ENCODE measurements at places on chromosomes 7 and 10.

DNA sequence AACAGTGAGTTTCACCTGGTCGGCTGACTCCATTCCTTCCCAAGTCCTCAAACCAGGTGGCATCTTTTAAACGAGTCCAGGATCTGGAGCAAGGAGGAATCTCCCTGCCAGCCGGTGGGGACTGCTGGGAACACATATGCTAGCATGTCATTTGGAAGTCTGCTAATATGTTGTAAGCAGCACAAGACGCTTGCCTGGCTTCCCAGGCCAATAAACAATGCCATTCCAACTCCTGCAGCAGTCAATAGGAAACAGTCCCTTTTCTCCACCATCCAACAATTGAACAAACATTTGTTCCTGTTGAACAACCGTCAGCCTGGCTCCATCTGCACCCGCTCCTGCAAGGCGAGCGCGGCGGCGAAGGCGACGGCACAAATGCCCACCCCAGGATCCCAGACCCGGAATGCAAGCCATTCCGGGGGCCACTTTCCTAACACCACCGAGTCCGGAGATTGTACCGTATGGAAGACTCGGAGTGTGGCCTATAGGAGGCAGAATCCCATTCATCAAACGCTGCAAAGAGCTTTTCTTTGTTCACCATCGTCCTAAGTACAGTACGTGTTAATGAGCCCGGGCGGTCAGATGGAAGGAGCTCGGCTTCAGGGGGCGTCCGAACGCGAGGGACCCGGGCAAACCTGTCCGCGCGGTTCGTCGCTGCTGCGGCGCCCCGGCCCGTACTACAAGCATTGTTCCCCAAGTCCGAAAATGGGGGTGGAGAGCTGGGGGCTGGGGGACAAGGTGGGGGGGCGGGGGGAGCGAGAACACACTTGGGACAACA is 1.6 kb downstream of the FAM53B start:
- DNase-seq, result peak; percentile 65

DNA sequence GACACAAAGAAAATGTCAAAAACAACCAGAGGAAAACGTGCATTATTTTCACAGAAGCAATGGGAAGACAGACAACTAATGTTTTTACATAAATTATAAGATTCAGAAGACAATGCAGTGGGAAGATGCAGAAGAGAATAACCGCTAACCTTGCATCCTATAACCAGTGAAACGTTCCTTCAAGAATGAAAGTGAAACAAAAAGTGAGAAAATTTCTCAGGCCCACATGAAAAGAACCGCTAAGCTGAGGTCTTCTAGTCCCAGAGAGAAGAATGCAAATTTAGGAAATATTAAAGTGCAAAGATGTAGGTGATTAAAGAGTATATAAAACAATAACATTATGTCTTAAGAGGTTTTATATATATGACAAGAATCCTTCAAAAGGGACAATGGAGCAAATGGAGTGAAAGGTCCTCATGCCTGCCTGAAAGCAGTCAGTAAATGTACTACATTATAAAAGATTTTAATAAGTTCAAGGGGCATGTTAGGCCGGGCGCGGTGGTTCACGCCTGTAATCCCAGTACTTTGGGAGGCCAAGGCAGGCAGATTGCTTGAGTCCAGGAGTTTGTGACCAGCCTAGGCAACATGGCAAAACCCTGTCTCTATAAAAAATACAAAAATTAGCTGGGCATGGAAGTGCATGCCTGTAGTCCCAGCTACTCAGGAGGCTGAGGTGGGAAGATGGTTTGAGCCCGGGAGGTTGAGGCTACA is 43.1 kb upstream of the DDC start:
- no peak for DNase-seq

- DNase-seq, result no peak
Observed at GRCh38 chr7:24417526-24418120, 133.6 kb downstream of the NPY start.

- no peak for DNase-seq
Observed at GRCh38 chr7:27917119-27917518, 177.2 kb downstream of the TAX1BP1 start.

- no peak for DNase-seq
Observed at GRCh38 chr10:75857269-75857846, 425.9 kb downstream of the LRMDA start.

DNA sequence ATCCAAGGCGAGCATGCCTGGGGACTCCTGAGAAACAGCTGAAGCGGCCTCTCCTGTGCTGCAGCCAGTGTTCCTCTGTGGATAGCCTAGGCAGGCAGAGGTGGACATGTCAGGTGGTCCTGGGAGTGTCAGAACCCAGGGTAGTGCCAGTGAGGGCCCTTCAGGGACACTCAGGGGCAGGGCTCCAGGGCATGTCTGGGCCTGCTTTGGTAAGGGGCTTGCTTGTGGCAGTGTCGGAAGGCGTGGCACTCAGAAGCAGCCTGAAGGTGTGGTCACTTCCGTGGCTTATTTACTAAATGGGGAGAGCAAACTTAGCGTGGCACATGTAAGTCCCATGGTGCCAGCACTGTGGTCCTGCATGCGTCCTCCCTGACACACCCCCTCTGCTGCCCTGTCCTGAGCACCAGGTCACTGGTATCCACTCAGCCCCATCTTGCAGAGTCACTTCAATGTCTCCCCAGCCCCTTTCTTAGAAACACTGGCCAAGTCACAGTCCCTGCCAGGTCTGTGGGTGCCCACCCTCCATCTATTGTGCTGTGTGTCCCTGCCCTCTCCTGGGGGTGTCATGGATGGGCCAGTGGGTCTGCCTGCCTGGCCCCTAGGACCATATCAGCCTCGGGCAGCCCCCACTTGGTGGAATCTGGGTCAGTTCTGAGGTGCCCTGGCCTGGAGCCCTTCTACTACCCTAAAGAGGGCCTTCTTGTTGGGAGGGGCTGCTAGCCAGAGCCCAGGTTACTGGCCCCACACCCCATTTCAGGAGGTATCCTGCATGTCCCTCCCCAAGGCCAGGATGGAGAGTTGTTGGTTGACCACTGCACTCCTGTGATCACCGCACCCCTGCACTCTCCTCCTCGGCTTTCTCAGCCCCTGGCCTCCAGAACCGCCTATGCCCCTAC is 6.4 kb downstream of the ZMIZ2 start:
- DNase-seq, result no peak

GRCh38 chr7:10662491-10662890 is 311.2 kb upstream of the PHF14 start:
- DNase-seq, result no peak

All from ecto neural progenitor cell (in vitro differentiated cells).